Naive thymus-derived CD8-positive, alpha-beta T cell (primary cell): ENCODE measurements at places on chromosomes 1 and 21.

DNA sequence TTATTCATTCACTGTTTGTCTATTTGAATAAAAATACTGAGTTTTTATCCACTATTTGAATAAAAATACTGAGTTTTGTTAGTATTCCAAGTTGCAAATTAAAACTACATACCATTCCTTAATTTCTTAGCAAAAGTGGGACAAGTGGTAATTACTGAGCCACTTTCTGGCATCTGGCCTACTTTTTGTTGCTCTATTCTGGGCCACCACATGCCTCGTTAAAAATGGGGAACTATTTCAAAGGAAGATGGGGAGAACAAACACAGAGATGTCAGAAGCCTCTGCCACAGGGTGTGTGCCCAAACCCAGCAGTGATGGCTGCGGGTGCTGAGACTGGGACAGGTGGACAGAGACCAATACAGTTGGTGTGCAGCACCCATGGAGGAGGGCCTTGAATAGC is 14.6 kb downstream of the PIGP start:
- DNase-seq: no peak

- no peak for DNase-seq
Measured at GRCh38 chr21:28317177-28317950, 675.3 kb downstream of the LTN1 start.

GRCh38 chr1:174786358-174786757 is 213.4 kb upstream of the CACYBP start:
- DNase-seq: no peak

GRCh38 chr1:117512728-117513321 is 93.0 kb upstream of the TENT5C start:
- peak; percentile 31 for DNase-seq

- no peak for DNase-seq
Measured at GRCh38 chr1:210464519-210465039, 135.9 kb downstream of the HHAT start.

DNA sequence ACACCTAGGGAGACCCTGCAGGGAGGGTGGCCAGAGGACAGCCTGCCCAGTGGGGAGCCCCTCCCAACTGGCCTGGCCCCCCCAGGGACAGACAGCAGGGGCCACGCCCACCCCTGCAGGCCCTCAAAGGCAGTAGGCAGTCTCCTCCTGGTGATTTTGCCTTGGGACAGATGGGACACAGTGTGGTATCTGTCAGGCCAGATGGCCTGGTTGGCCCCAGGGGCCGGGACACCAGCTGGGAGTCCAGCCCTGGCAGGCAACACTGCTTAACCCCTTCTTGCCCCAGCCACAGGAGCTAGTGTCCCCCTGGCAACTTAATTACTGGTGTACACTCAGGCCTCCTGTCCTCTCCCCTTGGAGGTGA is 17.8 kb downstream of the IFFO2 start:
- no peak for DNase-seq

DNA sequence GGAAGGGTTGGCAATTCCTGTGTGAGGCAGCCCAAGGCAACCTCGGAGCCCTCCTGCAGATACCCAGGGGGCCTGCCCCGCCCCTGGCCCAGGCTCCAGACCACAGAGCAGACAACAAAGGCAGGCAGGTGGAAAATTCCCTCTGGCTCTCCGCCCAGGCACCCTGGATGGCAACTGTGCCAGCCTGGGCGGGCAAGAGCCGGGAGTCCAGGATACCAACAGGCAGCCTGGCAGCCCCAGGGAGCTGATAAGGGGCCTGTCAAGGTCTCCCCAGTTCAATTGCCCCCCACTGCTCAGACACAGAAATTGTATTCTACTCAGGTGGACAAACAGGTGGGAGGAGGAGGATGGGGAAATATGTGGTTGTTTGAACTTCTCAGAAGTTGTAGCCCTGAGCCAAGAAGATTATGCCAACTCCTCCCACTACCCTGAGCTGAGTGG is 15.4 kb upstream of the GPR37L1 start:
- no peak for DNase-seq

GRCh38 chr1:230327892-230328284 is 98.2 kb downstream of the PGBD5 start:
- DNase-seq: no peak

GRCh38 chr1:89659322-89660081 is 26.6 kb downstream of the LRRC8C start:
- no peak for DNase-seq

DNA sequence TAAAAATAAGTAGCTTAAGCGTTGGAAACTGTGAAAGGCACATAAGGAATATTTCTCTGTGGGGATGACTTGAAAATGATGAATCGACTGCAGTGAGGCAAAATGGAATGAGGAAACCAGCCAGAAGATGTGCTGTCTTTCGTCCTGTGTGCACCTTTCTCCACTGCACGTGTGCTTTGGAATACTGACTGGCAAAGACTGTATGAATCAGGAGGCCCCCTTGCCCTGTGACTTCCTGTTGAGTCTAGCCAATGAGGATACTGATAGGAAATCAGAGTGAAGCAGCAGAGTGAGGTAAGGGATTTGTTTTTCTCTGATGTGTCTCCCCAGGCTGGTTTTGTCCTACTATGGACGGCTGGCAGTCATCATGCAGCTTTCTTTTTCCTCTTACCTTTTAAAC is 118.2 kb upstream of the ADGRL4 start:
- no peak for DNase-seq

GRCh38 chr1:89025928-89026327 is 3.3 kb upstream of the GBP3 start:
- DNase-seq: no peak

DNA sequence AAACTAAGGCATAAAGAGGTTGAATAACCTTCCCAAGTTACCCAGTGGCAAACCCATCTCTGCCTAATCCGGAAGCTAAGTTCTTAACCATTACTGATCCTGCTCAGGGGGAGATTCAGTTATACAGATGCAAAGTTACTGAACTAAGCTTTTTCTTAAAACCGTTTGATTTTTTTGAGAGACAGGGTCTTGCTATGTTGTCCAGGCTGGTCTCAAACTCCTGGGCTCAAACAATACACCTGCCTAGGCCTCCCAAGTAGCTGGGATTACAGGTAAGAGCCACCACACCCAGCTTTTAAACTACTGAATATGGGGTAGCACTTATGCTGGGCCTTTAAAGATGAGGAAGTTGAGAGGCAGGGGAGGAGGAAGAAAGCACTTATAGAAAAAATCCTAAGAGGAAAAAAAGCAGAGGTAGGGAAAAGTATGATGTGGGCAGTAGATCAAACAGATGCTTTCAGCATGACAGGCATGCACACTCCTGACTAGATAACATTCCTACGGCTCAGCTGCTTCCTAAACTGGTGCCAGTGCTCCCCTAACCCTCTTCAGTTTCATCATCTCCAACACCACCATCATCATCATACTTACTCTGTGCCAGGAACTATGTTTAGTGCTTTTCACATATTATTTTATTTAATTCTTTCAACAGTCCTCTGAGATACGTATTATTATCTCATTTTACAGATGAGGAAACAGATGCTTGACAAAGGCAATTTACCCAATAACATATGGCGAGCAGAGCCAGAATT is 5.8 kb downstream of the PAFAH2 start:
- DNase-seq: no peak

- DNase-seq: no peak
Measured at GRCh38 chr1:26516987-26517765, 12.4 kb upstream of the RPS6KA1 start.

- DNase-seq: no peak
Measured at GRCh38 chr1:4481451-4481850, 173.0 kb upstream of the AJAP1 start.
